WERI-Rb-1 (cell line): ENCODE measurements at places on chromosomes 13 and 19.

DNA sequence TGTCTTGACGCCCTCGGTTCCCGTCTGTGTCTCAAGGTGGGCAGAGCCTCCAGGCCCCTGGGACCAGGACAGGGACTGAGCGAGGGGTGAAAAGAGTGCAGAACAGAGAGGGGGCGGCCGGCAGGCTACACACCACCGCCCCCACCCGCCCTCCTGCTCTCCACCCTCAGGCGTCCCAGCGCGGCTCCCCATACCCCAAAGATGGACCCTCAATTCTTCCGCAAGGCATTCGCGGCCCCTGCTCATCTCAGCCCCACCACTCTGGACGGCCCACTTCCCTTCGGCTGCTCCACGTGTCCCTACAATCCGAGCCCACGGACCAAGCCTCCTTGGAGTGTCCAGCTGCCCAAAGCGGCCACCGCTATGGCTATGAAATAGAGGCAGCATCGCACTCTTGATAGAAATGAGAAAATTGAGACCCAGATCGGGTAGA, 1.8 kb downstream of the KLF16 start:
- DNase-seq, result no peak

GRCh38 chr13:19959141-19959830, 759 bp downstream of the ZMYM2 start:
- peak; percentile 70 for DNase-seq

- no peak for DNase-seq
Measured at GRCh38 chr19:38537071-38537936, 80.4 kb downstream of the MAP4K1 start.

DNA sequence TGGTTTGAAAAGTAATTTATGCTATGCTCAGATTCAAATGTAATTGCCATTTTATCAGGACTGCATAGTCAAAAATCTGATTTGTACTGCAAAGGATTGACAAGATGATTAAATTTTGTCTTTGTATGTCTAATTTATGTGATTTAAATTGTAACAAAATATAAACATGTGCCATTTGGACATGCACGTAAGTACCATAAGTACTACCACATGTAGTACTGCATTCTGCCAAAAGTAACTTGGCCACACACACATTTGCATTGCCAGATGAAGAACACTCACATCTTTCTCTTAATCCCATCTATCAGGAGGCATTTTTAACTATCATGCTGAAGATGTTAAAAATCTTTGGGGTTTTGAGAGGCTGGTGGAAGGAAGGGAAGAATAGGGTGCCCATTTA, 133.3 kb downstream of the KLF12 start:
- DNase-seq, result no peak

DNA sequence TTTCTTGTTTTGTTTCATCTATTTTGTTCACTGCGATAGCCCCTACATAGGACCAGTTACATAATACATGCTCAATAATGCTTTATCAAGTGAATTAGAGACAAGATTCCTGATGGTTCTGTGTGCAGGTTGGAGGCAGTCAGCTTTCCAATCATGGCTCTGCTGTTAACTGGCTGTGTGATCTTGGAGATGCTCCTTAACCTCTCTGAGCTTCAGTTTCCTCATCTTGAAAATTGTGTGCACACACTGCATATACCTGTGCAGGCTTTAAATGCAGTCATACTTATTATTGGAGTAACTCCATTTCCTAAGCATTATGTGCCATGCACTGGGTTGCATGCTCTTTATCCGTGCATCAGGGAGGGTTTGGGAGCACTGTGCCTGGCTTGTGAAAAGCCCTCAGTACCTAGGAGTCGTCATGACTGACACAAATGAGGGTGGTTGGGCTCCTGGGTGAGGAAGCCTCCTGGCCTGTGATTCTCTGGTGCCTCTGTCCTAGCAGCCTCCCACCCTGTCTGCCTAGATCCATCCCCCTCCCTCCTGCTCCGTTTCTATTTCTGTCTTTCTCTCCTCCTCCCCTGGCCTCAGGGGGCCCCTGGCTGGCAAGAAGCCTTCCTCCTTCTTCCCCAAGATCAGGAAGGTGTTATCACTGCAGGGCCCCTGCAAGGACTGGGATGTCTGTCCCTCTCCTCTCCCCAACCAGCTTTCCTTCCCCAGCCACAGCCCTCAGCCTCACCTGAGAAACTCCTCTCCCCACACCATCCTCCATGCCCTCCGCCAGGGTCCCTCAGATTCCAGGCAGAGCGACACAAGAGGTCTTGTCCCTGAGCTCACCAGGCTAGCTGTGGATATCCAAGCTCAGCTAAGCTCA, 8.7 kb downstream of the IFNL1 start:
- peak; percentile 54 for DNase-seq

- no peak for DNase-seq
Measured at GRCh38 chr19:53131085-53131590, 1.6 kb downstream of the ZNF415 start.

DNA sequence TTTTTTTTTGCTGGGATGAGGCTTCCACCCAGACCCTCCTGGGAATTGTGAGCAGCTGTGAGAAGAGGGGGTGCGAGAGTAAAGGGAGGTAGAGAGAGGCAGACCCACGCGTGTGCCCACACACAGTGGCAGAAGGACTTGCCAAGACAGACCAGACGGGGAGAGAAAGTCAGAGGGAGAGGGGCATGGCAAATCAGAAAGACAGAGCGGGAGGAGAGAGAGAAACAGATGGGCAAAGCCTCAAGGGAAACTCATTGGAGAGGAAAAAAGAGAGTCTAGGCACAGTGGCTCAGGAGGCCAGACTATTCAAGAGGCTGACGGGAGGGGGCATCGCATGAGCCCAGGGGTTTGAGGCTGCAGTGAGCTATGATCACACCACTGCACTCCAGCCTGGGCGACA, 17.0 kb downstream of the CATSPERG start:
- DNase-seq, result no peak

DNA sequence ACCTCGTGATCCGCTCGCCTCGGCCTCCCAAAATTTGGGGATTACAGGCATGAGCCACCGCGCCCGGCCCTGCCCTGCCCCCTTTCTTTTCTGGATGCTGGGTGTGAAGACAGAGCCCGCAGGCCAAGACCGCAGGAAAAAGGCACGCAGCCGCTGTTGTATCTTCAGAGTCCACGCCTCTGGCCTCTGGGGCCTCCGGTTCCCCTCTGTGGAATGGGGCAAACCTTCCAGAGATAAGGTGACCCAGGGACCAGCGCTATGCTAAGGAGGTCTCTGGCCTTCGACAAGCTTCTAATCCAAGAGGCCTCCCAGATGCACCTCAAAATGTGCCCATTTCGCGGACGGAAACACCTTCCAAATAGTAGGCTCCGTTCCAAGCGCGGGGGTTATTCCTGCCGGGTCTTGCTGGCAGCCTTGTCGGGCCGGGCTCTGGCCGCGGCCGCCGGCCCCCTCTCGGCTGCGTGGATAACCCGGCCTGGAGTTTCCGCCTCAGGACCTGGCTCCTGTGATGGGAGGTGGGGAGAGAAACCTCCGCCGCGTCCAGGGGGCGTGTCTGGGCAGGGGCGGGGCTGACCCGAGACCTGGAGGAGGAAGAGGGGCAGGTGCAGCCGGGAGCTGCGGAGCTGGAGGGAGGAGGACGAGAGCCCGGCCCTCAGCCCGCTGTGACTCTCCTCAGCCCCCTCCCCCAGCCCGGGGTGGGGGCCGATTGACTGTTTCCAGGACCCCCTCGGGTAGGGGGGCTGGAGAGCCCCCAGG, 13.1 kb downstream of the TJP3 start:
- DNase-seq, result peak; percentile 97

DNA sequence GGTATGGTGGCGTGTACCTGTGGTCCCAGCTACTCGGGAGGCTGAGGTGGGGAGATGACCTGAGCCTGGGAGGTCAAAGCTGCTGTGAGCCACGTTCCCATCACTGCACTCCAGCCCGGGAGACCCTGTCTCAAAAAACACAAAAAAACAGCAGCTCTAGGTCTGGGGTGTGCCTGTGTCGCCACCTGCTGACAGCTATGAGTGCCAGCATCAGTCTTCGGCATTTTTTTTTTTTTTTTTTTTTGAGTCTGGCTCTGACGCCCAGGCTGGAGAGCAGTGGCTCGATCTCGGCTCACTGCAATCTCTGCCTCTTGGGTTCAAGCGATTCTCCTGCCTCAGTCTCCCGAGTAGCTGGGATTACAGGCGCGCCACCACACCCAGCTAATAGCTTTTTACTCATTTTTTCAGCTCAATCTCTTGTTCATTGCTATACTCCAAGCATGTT, 10.1 kb downstream of the AP2S1 start:
- DNase-seq, result peak; percentile 55

DNA sequence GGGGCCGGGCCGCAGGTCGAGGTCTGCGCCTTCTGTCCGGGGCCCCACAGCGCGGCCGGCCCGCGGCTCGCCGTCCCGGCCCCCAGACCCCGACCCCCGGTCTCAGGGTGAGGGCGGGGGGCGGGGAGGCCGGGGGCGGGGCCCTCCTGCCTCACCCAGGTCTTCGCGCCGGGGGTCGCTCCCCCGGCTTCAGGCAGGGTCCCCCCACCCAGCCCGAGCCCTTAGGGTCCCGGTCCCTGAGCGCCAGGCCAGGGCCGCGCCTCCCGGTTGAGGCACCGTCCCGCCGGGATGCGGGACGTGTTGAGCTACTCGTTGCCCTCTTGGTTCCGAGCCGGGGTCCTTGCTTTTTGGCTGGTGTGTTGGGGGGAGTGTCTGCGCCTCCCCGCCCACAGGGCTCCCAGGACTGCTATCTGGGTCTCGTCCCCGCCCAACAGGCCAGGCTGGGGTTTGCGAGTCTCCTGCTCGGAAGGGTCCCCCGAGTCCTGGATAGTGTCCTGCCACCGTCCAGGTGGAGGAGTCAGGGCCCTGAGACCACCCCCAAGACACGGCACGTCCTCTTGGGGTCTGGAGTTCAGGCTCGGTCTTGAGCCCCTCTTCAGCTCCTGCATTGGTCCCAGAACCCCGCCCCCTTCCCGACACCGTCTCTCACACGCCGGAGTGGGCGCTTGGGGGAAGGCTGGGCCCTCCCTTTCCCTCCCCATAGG, 452 bp downstream of the PIAS4 start:
- peak; percentile 51 for DNase-seq

GRCh38 chr13:42574435-42575311, 721 bp downstream of the TNFSF11 start:
- no peak for DNase-seq

GRCh38 chr13:39044536-39044935, 6.3 kb downstream of the NHLRC3 start:
- DNase-seq, result no peak

- peak; percentile 79 for DNase-seq
Measured at GRCh38 chr19:1104311-1105007, 665 bp downstream of the GPX4 start.

DNA sequence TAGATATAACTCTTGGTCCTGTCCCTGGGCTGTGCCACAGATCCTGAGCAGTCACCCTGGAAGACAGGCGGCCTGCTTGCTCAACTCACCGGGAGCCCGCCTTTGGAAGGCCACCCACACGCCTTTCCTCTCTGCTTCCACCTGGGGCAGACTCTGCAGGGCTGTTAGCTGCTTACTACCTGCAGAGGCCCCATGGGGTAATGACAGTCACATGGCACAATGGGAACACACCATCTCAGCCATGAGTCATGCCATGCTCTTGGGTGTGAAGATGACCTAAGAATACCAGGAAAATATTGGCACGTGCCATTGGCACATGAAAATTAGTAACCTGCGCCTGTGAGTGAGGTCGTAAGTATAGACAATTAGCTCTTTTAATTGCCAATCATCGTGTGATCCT, 108.6 kb downstream of the COL4A2 start:
- peak; percentile 46 for DNase-seq

GRCh38 chr13:113022745-113023574, 53.9 kb downstream of the MCF2L start:
- no peak for DNase-seq

GRCh38 chr13:101499406-101499805, 46.9 kb downstream of the ITGBL1 start:
- no peak for DNase-seq

GRCh38 chr19:4870025-4870700, 2.7 kb upstream of the PLIN3 start:
- peak; percentile 44 for DNase-seq

DNA sequence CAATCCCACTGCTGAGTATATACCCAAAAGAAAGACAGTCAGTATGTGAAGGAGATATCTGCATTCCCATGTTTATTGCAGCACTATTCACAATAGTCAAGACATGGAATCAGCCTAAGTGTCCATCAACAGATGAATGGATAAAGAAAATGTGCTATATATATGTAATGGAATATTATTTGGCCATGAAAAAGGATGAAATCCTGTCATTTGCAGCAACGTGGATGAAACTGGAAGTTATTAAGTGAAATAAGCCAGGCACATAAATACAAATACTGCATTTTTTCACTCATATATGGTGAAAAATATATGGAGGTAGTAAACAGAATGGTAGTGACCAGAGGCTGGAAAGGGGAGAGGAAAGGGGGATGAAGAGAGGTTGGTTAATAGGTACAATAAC, 188.9 kb upstream of the SERP2 start:
- no peak for DNase-seq

- DNase-seq, result no peak
Measured at GRCh38 chr13:50355797-50356196, 340.6 kb downstream of the KCNRG start.

DNA sequence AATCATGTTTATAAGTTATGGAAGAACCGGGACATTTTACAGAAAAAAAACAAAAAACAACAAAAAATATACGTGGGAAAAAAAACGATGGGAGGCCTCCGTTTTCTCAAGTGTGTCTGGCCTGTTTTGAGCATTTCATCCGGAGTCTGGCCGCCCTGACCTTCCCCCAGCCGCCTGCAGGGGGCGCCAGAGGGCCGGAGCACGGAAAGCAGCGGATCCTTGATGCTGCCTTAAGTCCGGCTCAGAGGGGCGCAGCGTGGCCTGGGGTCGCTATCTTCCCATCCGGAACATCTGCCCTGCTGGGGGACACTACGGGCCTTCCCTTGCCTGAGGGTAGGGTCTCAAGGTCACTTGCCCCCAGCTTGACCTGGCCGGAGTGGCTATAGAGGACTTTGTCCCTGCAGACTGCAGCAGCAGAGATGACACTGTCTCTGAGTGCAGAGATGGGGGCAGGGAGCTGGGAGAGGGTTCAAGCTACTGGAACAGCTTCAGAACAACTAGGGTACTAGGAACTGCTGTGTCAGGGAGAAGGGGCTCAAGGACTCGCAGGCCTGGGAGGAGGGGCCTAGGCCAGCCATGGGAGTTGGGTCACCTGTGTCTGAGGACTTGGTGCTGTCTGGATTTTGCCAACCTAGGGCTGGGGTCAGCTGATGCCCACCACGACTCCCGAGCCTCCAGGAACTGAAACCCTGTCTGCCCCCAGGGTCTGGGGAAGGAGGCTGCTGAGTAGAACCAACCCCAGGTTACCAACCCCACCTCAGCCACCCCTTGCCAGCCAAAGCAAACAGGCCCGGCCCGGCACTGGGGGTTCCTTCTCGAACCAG, 1.8 kb upstream of the APOE start:
- DNase-seq, result peak; percentile 66

DNA sequence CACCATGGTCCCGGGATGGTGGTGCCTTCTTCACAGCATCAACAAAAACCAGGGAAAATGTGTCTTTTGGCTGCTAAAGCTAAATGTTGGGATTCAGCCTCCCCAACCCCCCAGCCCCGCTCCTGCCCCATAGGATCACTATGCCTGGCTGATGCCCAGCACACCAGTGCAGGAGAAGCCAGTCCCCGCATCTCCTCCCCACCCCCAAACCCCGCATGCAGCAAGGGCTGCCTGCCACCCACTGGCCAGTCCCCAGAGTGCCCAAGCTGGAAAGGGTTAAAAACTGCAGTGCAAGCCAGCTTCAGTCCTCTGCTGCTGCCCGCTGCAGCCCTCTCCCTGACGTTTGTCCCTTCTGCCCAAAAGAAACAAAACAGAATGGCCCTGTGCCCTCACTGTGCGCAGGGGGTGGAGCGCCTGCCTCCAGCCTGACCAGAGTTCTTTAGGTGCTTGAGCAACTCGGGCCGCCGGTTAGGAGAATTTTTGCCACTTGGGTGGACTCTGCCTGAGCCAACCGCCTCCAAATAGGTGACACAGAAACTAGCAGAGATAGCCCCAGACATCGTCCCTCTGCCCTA, 3.7 kb downstream of the CALM3 start:
- DNase-seq, result no peak
